Astrocyte of the cerebellum (primary cell): ENCODE measurements at places on chromosomes 6 and 20.
A peak's percentile ranks its signal among the peaks of the same experiment; 100 is the strongest.

GRCh38 chr20:32203356-32204204 is 4.0 kb downstream of the PLAGL2 start:
- DNase-seq: no peak

DNA sequence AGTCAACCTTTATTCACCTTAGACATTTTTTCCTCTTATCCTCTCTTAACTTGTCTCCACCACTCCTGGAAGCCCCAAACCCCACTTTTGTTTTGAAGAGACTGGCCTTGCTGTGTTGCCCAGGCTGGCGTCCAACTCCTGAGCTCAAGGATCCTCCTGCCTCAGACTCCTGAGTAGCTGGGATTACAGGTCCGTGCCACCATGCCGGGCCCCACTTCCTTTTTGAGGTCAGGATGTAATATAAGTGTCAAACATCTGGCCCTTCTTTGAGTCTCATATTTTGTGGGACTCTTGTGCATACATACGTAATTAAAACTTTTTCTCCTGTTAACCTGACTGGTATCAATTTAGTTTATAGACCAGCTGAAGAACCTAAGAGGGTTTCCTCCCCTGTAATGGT is 1.4 kb upstream of the CDK19 start:
- DNase-seq: no peak

DNA sequence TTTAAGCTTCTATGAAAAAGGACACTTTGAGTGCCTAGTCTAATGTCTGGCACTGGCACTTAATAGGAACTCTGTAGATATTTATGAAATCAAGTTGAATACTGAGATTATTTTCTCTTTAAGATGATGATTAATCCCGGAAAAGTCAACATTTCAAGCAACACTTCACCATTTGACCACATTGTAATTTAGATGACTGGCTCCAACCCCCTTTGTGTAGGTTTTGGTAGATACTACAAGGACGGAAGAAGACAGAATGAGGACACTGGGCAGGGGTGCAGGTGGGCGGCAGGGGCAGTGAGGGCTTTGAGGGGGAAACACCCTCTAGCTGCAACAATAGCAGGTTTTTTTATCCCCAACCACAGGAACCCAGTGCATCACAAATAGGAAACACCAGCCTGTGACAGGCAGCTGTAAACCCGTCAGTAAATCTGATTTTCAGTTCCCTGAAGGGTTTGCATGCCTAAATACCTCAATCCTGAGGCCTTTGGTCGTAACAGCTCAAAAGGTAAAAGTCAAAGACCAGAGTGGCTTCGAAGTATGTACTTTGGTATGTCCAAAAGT is 4.6 kb downstream of the DTNBP1 start:
- no peak for DNase-seq

DNA sequence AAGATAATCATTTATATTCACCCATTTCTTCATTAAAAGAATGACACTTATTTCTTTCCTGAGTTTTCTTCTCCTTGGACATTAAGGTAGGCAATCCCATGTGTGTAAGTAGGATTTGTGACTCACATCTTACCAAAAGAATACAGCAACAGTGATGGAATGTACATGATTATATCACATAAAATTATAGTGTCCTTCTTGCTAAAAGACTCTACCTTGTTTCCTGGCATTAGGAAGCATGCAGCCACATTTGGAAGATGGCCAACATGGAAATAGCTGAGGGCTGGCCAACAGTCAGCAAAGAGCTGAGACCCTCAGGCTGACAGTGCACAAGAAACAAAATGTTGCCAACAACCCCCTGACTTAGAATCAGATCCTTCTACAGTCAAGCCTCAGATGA is 327.9 kb upstream of the MARCKS start:
- peak; percentile 9 for DNase-seq

DNA sequence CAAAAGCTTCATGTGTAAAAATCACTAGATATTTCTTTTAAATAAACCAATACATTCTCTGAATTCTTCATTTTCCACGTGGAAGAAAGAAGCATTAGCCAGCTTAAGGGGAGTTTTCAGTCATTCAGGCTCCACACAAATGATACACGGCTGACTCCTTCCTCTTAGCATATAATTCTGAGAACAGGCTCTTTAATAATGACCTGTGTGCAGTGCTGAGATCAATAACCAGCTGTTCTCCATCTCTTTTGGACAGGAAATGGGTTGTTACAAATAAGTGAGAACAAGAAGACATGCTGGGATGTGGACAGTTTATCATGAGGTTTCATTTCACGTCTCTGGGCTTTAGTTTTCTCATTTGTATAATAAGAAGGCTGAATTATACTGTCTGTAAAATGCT is 146.9 kb upstream of the C6orf118 start:
- DNase-seq: no peak

- DNase-seq: no peak
Measured at GRCh38 chr6:46217671-46218131, 46.9 kb upstream of the ENPP5 start.

DNA sequence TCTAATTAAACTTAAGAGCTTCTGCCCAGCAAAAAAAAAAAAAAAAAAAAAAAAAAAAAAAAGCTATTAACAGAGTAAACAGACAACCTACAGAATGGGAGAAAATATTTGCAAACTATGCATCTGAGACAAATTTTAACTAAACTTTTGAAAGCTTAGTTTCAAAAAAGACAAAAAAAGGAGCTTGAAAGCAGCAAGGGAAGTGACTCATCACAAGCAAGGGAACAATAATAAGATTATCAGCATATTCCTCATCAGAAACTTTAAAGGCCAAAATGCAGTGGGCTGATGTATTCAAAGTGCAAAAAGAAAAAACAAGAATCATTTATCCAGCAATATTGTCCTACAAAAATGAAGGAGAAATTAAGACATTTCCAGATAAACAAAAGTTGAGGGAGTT is 158.6 kb downstream of the RNF144B start:
- no peak for DNase-seq

GRCh38 chr6:31399589-31400466 is 3.6 kb upstream of the MICA start:
- DNase-seq: peak; percentile 71

DNA sequence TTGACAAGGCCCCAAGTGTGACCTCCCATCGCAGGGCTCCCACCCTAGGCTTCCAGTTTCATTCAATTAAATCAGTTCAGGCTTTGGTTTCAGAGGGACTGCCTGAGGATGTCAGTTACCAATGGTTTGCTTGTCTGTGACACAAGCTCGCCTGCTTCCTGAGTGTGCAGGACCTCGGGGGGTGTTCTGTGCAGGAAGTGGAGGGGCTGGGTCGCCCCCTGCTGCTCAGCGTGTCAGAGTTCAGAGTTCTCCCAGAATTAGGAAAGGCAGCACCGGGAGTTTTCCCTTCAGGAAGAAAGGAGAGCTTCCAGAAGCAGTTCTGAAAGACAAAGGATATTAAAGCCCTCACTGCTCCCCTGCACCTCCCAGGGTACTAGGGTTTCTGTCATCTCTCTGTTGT is 50.8 kb upstream of the TGM3 start:
- DNase-seq: no peak

DNA sequence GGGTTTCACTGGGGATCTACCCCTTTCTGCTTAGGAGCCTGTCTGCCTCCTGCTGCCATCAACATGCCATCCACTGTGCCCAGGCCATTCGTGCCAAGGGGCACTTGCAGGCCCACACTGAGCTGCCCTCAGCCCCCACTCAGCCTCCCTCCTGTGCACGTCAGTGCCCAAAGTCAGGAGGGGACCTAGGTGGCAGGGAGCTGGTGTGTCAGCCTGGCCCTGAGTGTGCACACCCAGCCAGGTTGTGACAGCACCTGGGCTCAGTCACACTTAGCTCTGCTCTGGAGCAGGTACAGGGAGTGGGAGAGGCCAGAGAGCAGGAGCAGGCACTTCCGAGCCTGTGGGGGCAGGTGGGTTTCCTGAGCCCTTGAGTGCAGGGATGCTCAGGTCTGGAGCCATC is 63.6 kb upstream of the SYNCRIP start:
- no peak for DNase-seq

GRCh38 chr20:58573257-58573656 is 58.1 kb upstream of the APCDD1L start:
- no peak for DNase-seq

DNA sequence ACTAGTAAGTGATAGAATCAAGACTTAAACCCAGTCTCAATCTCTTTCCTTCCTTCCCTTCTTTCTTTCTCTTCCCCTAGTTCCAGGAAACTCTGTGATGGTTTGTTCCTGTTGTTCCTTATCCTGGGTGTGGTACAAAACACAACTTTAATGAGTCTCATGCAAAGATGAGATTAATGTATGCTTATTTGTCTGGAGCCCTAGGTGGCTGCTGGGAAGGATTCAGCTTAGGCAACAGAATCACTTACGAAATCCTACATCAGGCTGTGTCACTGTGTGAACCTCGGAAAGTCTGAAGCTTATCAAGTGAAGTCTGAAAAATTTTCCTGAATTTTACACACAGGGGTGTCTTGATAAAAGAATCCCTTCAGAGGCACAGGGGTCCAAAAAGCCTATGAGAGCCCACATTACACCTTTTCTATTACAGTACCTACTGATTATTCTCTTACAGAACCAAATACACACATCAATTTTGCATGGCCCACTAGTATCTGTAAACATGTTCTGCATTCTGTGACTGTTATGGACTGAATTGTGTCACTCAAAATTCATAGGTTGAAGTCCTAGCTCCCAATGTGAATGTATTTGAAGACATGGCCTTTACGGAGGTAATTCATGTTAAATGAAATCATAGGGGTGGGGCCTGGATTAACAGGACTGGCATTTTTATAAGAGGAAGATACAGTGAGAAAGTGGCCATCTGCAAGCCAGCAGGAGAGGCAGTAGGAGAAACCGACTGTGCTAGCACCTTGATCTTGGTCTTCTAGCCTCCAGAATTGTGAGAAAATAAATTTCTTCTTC is 144.7 kb downstream of the MYB start:
- no peak for DNase-seq

- DNase-seq: no peak
Measured at GRCh38 chr6:84524636-84525035, 239.8 kb downstream of the TBX18 start.

- DNase-seq: no peak
Measured at GRCh38 chr6:18640754-18641153, 253.6 kb downstream of the RNF144B start.

- no peak for DNase-seq
Measured at GRCh38 chr20:17503301-17504065, 27.7 kb downstream of the BFSP1 start.

DNA sequence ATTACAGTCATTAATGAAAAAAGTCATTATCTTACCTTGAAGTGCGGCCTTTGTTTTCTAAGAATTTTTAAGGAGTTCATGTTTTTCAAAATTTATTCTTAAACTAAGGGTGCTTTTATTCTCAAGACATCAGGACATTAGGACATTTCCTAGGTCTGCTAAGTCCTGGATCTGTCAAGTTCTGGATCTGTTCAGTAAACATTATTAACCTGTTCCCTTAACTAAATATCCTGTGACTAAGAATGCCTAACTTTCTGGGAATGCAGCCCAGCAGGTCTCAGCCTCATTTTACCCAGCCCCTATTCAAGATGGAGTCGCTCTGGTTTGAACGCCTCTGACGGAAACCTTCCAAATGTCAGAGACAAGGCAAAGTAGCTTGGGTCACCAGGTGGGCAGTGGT is 302.6 kb downstream of the SYNE1 start:
- DNase-seq: no peak

GRCh38 chr20:59873409-59873808 is 60.0 kb downstream of the SYCP2 start:
- no peak for DNase-seq

GRCh38 chr6:52976149-52976548 is 18.9 kb downstream of the GSTA4 start:
- no peak for DNase-seq

DNA sequence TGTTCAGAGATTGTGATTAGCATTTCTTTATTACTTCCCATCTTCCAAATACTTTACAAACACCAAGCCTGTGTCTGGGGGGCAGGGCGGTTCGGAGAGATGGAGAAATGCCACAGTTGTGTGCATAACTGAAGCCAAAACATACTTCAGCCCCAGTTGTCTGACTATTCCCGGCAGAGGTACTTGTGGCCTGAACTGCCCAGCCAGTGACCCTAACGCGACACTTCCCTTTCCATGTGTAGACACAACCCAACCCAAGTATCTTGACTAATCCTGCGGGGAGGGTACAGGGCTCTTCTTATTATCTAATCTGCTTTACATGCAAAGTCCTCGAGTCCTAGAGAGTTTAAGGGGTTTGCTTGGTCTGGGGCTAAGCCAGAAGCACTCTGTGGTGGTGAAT is 46.2 kb downstream of the ISM1 start:
- DNase-seq: no peak

DNA sequence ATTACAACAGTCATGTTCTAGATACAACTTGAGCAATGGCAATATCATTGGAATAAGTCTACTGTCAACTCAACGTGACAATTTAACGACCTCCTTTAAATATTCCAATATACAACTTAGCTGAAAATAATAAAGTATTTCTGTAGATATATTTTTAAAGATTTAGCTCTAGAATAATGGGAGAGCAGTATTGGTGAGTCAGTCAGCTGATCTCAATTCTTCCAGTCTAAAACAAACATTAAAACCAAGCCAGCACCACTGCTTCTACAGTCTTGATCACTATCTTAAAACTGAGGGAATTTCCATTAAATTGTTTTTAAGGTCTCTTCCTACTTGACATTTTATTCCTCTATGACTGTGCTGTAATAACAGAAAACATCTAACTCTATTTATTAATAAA is 38.2 kb downstream of the NOL7 start:
- no peak for DNase-seq

- DNase-seq: no peak
Measured at GRCh38 chr6:152273002-152273401, 364.2 kb downstream of the SYNE1 start.

- no peak for DNase-seq
Measured at GRCh38 chr6:135002229-135002844, 52.3 kb downstream of the HBS1L start.

DNA sequence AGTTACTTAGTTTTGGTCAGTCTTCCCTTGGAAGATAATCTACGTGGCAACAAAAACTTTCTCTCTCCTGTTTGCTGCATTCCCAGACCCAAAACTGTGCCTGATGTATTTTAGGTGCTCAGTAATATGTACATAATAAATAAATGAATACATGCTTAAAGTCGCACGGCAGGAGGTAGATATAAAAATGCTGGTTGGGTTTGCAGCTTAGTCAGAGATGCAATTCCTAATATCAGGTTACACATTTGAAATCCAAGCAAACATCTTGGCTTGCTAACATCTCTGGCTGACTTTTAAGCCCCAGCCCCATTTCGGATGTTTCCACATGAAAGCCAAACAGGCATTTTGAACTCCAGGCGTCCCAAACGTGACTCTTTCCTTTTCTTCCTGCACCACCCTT is 91.0 kb downstream of the KCNQ5 start:
- DNase-seq: peak; percentile 55

- no peak for DNase-seq
Measured at GRCh38 chr6:44537306-44538049, 150.0 kb downstream of the CDC5L start.
